Stimulated activated CD8-positive, alpha-beta memory T cell treated with anti-CD3 and anti-CD28 coated beads, Interleukin-15, amount 100 ng/mL, for 4 hours (primary cell): ENCODE measurements at places on chromosomes 2 and 18.

- no peak for DNase-seq
Observed at GRCh38 chr2:16408331-16409005, 257.2 kb downstream of the CYRIA start.

DNA sequence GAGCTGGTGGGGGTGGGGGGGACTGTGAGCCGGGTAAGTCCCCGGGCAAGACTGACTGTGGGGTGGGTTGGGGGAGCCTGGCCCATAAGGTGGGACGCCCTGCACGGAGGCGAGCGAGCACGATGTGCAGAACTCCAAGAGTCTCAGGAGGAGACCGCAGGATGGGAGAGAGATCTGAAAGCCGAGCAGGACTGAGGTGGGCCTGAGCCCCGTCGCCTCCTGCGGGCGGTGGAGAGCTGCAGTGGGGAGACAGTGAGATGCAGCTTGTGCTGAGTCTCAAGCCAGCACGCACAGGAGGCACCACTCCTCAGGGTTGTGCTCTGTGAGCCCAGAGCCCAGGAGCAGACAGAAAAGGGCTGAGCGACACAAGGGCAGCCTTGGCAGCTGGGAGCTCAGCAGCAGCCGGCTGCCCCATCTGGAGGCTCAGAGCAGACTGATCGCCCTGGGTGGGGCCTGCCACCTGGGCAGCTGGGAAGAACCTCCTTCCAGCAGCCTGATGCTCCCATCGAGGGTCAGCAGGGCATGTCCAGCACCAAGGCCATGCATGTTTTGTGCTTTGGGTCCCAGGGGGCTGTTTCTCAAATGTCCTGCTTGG is 15.9 kb downstream of the ARHGEF4 start:
- DNase-seq, result no peak

GRCh38 chr2:102060047-102060446 is 68.3 kb downstream of the IL1R2 start:
- no peak for DNase-seq

DNA sequence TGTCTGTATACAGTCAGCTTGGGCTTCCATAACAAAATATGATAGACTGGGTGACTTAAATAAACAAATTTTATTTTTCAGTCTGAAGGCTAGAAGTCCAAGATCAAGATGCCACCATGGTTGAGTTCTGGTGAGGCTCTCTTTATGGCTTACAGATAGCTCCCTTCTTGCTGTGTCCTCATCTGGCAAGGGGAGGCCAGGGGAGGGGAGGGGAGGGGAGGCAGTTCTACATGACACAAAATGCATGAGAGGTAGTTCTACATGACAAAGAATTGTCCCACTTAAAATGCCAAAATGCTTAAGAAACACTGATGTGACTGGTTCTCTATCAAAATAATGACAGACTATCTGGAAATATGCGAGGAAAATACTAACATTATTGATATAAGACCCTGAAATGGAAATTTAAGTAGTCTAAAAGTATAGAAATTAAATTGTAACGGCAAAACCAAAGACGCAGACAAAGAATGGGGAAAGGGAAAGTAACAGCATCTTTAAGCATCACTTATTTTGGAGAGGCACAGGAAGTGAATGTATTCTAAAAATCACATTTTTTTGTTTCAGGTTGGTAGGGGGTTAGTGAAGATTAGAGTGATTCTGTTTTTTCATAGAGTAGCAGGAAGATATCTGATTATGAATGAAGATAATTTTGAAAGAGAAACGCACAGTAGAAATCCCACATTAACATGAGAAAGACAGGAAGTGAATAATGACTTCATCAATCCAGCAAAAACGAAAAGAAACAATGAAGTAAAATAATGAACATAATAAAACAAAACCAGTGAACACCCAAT is 131.4 kb downstream of the STRN start:
- DNase-seq, result no peak

DNA sequence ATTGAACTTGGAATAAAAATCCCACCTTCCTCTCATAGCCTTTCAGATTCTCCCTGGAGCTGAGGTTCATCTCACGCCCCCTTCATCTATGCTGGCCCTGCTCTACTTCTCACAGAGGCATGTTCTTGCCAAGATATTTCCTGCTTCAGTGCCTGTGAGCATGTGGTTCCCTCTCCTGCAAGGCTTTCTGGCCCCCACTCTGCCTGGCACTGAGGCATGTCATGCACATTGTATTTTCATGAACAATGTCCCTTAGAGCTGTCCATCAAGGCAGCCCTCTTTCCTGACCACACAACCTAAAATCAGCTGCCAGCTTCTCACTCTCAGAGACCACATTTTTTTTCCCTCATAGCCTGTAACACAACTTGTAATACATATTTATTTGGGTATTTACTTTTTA is 18.0 kb upstream of the HK2 start:
- DNase-seq, result no peak

DNA sequence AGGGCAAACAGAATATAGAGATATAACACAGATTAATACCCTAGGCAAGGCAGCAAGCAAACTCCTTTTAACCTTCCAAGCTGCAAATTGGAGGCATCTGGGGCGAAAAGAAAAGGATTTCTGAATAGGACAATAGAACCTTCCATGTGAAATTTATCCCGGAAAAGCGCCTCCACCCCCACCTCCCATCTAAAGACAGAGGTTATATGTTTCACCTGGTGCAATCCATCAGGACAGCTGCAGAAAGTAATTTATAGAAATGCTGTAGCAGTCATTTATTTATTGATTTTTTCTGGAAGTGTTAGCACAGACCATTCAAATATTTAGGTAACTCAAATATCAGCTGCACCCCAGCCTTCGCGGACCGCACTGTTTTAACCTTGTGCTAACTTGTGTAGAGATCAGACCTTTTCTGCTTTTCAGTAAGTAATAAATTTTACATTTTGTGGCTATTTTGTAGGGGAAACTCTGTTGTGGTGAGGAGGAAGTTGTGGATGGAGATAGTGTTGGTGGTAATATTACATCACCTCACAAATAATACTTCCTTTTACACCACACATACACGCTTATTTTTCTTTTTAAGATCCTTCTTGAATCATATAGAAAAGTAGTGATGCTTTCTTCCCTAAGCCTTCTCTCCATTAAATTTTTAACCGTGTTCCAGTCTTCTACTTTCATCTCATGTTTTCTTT is 919.3 kb upstream of the CDH2 start:
- DNase-seq, result no peak

GRCh38 chr2:178419123-178419522 is 31.9 kb downstream of the PRKRA start:
- DNase-seq, result no peak

- no peak for DNase-seq
Observed at GRCh38 chr2:213065583-213066442, 85.6 kb downstream of the IKZF2 start.

- DNase-seq, result no peak
Observed at GRCh38 chr2:124884315-124884714, 859.2 kb downstream of the CNTNAP5 start.

DNA sequence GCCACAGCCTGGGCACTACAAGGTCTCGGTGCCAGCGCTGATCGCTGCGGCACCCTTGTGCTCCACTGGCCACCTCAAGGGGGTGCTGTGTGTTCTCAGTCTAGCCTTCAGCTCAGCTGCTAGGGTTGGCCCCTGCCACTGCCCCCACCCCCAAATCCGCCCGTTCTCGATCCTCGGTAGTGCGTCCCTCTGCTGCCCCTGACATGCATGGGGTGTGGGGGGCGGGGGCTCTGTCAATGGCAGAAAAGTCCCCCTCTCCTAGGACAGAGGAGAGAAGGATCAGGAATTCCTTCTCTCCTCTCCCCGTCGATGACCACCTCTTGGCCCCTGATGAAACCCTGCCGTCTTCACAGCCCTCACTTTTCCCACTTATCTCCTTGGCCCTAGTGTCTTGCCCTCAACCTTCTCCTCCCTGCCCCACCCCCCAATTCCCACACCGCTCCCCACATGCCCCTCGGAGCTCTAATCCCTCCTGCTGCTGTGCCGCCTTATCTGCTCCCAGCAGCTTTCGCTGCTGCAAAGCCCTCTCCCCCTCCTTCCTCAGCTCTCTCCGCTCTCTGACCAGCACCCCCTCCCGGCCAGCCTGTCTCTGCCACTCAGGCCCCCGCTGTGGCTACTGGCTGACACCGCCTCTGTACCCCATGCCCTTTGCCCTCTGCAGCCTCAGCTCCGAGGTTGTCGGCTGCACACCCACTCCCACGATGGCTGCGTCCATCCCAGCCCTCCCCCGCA is 4.3 kb upstream of the ASIC4 start:
- no peak for DNase-seq
